ENCODE measurements at places on chromosomes 6 and 20.

- no peak for DNase-seq
These were observed 191.4 kb downstream of the NKAIN2 start for GRCh38 chr6:123994891-123995635.

DNA sequence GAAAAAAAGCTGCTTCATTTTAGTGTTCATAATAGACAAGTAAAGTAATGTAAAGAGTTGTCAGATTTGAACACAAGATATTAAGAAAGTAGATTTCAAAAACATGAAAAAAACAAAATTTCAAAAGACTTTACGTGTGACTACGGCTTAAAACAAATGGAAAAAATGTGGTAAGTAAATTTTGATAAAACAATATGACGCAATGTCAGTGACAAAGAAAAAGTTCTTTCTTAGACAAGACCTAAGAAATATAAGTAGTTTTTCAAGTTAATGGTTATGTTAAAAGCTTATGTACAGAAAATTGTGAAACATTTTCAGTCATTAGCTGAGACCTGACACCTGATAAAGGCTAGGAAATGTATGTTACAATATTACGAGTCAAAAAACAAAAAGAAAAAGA lies 73.7 kb upstream of the EYS start:
- DNase-seq: no peak

DNA sequence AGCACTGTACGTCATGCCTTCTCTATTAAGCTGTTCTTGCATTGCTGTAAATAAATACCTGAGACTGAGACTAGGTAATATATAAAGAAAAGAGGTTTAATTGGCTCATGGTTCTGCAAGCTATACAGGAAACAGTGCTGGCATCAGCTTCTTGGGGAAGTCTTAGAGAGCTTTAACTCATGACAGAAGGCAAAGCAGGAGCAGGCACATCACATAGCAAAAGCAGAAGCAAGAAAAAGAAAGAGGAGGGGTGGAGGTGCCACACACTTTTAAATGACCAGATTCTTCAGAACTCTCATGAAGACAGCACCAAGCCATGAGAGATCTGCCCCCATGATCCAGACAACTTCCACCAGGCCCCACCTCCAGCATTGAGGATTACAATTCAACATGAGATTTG lies 30.1 kb downstream of the CYB5R4 start:
- no peak for DNase-seq

DNA sequence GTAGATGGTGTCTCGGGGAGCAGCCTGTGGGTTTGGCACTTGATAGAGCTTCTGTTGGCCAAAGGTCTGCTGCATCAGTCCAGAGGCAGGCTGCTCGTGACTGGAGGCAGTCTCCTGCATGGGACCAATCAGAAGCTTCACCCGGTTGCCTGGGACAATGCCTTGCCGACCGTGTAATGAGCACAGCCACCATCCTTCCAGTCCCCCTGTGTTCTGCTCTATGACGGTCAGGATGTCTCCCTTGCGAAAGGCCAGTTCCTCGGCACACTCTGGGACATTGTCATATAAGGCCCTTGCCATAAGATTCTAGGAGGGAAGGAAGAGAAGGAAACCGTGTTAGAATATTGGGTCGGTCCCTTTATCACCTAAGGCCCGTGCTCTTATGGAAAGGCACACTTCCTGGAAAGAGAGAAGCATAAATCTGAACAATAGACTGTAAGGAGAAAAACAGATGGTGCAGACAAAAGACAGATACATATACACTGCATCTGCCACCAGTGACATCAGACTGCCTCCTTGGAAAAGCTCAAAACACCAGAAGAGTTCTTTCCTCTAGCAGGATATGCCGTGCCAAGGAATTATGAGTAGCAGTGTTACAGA lies 18.9 kb downstream of the NEDD9 start:
- no peak for DNase-seq

DNA sequence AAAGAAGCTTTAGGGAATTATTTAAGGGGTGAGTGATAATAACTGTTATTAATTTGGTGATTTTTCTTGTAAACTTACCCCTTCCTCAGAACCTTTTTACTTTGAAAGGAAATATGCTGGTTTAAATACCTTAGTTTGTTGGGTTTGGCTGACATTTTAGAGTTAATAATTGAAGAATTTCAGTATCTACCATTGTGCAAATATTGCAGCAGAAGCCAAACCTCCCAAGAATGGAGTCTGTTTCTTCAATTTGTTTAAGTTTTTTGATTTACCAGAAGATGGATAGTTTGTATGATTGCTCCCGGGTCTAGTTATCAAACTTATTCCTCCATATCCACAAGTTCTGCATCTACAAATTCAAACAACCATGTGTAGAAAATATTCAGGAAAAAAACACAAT lies 77.1 kb downstream of the ATRN start:
- no peak for DNase-seq

- no peak for DNase-seq
These were observed 17.2 kb downstream of the GATA5 start for GRCh38 chr20:62458275-62459251.

DNA sequence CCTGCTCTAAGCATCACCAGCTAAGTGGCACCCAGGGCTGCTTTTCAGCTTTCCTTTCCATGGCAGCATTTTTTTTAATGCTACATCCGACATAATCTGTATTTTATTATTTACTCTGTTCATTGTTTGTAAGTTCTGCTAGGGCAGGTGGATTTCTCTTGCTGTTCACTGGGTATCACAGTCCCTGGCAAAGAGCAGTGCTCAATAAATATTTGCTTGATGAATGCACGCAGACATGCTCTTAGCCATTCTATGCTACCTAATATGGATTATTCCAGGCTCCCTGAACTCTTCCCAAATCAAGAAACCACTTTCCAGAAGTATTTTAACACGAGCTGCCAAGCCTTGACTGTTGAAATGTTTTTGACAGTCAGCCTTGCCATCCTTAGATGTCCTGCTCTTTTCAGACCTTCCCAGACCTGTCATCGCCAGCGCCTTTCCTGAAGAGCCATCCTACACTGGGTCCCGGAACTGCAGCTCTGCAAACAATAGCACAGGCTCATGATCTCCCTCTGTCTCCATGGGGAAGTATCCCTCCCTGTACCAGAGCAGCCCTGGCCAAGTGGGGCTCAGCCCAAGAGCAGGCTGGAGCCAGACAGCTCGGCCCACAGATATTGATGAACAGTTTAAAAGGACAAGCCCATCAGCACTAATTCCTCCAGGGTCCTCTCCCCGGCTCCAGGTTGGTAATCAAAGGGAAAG lies 136.5 kb upstream of the CDH4 start:
- DNase-seq: no peak

- no peak for DNase-seq
These were observed 32.5 kb upstream of the DLGAP4 start for GRCh38 chr20:36273414-36274180.

GRCh38 chr6:101832371-101832770 lies 438.9 kb downstream of the GRIK2 start:
- no peak for DNase-seq

DNA sequence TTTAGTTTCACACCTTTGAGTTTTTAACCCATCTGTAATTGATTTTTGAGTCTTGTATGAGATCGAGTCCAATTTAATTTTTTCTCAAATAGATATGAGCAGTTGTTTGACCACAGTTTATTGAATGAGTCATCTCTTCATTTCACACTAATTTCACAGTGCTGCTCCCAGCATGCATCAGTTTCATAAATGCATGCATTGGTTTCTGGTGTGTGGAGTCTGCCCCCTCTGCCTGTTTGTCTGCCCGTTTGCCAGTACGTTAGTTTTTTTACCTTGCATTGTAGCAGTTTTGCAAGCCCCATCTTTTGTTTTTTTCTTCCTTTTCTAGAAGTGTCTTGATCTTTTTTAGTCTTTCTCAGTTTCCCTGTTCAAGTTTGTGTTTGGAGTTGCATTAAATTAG lies 11.9 kb downstream of the SLX4IP start:
- no peak for DNase-seq

All from stimulated activated CD8-positive, alpha-beta memory T cell treated with anti-CD3 and anti-CD28 coated beads, Interleukin-7, amount 100 ng/mL, for 1 hour (primary cell).